ENCODE measurements at places on chromosomes 5 and 9. TPM values are rescaled to one million over a fixed set of nuclear protein-coding genes. Genes with fewer than 3 reads are reported as not detected.

DNA sequence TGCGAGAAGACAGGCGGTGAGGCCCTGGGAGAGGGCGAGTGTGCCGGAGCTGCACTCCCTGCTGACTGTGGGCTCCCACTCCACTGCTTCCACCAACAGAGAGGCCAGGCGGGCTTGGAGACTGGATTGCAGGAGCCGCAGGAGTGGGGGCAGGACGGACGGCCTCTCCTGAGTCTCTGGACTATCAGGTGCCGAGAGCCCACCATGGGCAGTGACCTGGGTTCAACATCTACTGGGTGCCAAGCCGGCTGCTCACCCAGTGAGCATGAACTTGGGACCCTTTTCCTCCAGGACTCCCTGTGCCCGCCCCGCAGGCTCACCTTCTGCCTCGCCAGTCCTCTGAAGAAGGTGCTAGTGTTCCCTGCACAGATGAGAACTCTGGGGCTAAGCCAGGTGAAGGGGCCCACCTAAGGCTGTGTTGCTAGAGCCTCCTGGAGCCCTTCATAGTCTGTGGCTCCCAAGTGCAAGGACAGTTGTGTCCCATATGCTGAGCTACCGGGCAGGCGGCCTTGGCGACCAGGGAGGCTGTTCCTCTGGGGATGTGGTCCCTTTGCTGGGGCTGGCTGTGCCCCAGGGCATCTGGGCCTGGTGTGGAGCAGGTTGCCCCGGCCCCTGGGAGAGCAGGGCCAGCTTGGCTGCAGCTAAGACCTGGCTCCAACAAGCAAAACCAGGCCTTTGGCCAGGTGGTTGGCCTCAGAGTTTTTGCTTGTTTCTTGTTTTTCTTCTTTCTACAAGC, 77.7 kb upstream of the PHYKPL start:
- peak; percentile 53 for DNase-seq

DNA sequence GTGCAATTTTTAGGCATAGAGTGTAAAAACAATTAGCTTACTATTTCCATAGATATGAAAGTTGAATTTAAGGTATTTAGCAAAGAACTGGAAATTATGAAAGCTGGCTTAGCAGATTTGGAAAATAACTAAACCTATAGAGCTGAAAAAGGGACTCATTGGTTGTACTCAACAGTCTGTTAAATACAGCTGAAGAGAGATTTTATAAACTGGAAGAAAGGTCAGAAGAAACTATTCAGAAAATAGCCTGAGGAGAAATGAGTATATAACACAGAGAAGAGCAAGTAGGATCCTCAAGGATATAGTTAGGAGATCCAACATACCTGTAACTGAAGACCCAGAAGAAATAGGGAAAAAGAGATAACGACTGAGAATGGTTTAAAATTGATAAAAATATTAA, 97.6 kb upstream of the SLIT3 start:
- no peak for DNase-seq

GRCh38 chr9:12954441-12954840, 179.6 kb downstream of the LURAP1L start:
- no peak for DNase-seq

- DNase-seq: no peak
Measured at GRCh38 chr9:21777701-21778100, 24.7 kb upstream of the MTAP start.

DNA sequence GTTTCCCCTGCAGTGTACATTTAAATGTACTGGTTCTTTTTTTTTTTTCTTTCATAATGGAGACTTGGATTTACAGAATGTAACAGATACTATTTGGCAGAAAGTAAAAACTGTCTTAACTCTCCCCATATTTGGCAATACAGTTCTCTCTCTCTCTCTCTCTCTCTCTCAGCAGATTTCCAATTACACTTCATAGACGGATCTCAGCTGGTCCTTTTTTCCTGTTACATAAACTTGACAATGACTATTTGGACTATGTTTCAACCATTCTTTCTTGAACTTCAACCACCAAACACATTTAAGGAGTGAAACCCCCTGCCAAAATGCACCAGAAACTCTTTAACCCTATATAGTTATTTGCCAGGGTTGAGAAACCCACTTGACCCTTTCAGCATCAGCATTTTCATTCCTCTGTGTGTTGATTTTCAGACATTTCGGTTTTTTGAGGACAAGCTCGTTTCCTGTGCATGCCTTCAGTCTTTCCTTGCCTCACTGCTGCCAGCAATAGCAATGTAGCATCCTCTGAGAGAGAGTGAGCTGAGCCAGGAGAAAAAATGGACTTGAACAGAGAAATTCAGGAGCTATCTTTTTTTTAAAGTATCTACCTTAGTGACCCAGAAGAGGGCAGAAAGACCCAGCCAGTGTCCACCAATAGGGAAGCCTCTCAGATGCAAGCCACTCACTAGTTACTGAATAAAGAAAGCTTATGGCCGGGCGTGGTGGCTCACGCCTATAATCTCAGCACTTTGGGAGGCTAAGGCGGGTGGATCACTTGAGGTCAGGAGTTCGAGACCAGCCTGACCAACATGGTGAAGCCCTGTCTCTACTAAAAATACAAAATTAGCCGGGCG, 26.0 kb upstream of the GNA14 start:
- DNase-seq: no peak

DNA sequence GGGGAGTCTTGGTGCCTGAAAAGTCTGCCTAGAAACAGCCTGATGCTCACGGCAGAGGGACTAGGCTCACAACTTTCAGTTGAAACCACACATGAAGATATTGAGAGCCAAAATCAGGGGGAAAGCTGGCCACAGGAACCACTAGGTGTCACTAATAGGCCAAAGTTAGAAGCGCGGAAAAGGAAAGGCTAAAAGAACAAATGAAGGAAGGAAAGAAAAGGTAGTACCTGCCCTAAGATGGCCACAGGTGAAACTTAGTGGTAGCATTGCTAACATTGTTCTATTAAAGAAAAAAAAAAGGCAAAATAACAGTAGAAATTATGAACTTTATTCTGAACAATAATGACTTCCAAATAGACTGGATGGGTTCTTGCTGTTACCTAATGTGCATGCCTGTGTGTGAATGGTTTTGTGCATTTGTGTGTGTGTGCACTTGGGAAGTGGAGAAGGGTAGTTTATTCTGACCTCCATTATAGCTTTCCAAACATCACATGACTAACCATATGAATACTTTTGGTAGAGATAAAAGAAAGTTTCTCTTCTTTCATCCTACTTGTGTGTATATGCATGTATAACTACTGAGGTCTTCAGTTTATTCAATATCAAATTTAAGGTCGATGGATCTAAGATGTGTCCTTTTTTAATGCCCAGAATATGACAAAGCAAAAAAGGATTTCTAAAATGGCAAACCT, 2.1 kb upstream of the RFESD start:
- no peak for DNase-seq

DNA sequence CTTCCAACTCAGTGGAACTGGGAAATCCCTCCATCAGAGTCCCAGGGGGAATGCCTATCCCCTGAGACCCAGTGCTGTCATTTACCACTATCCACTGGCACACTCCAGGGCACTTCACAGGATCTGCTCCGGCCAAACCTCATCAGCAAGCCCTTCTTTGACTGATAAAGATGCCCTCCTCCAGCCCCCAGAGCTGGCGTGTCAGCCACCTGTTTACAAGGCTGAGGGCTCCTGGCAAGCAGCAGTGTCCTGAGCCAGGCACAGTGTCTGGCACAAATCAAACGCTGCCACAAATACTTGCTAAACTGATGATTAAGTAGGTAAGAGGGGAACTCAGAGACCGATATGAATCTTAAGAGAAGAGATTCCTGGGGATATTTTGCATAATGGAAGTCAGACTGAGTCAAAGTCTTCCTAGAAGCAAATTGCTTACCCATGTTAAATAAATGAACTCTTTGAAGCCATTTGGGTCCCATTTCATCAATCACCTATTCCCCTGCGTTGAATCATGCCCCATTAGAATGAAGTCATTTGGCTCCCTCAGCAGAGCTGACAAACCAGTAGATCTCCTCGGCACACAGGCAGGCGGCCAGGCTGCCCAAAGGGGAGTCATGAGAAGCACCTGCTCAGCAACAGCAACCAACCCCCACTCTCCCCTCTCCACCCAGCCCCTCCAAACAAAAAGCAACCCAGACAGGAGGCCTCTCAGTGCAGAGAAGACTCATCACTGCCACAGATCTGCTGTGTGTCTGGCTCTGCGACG, 97.4 kb downstream of the CDK5RAP2 start:
- no peak for DNase-seq

GHR gene
- total RNA-seq: 11.4 TPM

DNA sequence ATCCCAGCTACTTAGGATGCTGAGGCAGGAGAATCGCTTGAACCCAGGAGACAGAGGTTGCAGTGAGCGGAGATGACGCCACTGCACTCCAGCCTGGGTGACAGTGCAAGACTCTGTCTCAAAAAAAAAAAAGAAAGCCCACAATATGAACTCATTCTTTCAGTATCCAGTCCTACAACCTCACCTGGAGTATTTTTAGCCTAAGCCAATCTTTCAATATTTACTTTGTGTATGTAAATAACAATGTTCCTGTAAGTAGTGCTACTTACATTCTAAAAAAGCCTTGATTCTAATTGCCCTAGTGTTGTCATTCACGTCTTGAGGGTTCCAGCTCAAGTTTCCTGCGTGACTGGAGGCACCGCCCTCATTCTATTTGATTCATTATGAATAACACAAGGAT, 62.0 kb downstream of the BHMT start:
- DNase-seq: no peak

ELOVL7 gene
- 2.7 TPM for total RNA-seq

DNA sequence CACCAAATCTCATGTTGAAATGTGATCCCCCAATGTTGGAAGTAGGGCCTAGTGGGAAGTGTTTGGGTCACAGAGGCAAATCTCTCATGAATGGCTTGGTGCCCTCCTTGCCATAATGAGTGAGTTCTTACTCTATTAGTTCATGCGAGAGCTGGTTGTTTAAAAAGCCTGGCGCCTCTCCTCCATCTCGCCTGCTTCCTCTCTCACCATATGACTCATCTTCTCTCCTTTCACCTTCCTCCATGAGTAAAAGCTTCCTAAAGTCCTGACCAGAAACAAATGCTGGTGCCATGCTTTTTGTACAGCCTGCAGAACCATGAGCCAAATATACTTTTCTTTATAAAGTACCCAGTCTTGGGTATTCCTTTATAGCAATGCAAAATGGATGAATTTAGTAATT, 20.9 kb upstream of the ARHGAP26 start:
- DNase-seq: no peak

GRCh38 chr9:133914442-133915342, 77.4 kb downstream of the VAV2 start:
- DNase-seq: no peak

DNA sequence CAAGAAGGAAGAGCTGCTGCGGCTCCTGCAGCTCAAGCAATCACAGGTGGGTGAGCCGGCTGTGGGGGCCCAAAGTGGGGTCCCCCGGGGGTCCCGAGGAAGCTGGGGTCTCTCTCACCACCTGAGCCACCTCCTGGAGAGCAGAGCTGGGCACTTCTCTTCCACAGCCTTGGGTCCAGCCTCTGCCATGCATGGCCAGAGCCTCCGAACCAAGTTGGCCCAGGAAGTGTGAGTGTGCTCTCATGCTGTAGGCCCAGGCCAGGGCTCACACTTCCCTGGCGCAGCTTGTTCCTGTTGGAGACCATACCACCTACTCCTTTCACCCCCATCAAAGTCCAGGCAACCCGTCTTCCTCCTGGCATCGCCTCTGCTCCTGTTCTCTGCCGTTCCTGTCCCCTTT, 19.7 kb downstream of the HMCN2 start:
- no peak for DNase-seq

GRCh38 chr9:128689820-128690683, 1.0 kb downstream of the SET start:
- peak; percentile 79 for DNase-seq

DNA sequence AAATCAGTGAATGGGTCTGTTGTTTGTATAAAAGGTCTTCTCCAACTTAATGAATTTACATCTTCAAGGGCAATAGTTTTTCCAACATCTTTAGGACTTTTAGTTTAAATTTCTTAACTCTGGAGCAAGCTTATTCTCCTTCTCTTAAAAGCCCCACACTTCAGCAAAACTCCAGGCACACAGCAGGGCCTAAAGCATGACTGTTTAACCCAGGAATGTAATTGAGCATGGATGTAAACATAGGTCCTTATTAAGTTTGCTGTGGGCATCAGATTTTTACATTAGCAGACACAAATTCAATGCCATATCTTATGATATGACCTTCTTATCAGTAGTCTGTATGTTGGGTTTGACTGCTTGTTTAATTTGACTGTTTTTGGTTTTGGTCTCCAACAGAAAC, 78.9 kb downstream of the ABCA1 start:
- DNase-seq: no peak

CCDC192 gene
- not detected for total RNA-seq

GRCh38 chr9:68733021-68733405, 28.0 kb downstream of the PIP5K1B start:
- no peak for DNase-seq

DNA sequence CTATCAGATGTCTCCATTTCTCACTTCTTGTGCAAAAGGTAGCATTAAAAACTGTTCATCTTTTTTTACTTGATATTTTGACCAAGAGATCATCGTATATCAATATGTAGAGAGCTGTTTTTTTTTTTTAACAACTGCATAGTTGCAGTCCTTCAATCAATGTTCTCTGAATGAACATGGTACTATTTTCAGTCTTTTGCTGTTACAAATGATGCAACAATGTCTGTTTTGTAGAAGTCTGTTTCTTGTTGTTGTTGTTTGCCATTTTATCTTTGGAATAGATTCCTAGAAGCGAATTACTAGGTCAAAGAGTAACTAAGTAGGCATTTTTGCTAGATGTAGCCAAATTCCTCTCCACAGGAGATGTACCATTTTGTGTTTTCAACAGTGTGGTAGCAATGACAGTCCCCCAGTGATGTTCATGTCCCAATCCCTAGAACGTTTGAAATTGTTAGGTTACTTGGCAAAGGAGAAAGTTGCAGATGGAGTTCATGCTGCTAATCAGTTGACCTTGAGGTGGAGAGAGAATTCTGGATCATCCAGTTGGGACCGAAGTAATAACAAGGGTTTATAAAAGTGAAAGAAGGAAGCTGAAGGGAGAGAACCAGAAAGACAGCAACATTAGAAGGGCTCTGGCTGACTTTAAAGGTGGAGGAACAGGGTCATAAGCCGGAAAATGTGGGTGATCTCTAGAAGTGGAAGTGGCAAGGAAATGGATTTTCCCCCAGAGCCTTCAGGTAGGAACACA, 6.3 kb downstream of the MTREX start:
- DNase-seq: no peak

DNA sequence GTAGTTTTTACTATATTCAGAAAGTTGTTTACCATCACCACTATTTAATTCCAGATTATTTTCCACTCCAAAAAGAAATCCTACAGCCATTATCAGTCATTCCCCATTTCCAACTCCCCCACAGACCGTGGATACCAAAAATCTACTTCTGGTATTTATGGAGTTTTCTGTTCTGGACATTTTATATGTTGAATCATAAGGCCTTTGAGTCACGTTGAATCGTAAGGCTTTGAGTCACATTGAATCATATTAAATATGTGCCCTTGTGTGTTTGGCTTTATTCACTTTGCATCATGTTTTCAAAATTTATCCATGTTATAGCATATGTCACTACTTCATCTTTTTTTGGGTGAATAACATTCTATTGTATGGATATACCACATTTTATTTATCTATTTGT, 454.1 kb upstream of the NUDT12 start:
- no peak for DNase-seq

GRCh38 chr9:70011366-70011765, 32.3 kb upstream of the MAMDC2 start:
- DNase-seq: no peak

GRCh38 chr5:132104556-132104955, 31.0 kb downstream of the CSF2 start:
- no peak for DNase-seq

DAPK1 gene
- total RNA-seq: 34.3 TPM

All from posterior vena cava (tissue), 2 donors.